ENCODE measurements at places on chromosomes 3 and 15. TPM values are rescaled to one million over a fixed set of nuclear protein-coding genes. Genes with fewer than 3 reads are reported as not detected.

DNA sequence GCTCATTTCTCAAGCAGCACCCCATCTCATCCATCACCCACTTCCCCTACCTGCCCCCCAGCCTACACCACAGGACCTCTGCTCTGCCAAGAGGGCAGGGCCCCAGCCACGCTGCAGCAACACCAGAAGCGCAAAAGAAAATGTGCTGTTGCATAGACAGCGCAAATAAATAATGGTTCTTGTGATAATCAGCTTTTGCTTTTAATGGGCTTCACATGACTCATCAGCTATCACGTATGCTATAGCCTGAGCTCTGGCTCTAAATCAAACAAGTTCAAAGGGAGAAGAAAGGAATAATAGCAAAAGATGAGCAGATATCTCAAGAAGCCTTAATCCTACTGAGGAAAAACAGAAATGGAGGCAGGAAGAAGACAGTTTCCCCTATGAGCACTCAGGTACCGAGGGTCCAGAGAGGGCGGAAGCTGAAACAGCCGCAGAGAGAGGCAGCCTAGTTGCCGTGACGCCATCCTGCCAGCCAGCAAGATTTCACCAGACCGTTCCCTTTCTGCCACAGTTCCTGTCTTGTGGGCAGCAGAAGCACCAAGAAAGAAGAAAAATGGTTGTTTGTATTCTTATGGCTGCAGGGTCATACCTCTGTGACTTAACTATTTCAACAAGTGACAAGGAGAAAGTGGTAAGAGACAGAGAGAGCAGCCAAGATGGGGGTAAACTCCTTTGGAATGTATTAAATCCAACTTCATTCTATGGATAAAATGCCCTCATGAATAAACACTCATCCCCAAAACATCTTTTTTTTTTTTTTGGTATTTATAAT is 22.0 kb downstream of the RAB27A start:
- no peak for DNase-seq

GRCh38 chr3:125072301-125072700 is 16.5 kb upstream of the HEG1 start:
- no peak for DNase-seq

- no peak for DNase-seq
These were observed 161.9 kb downstream of the FNDC3B start for GRCh38 chr3:172201136-172201869.

GRCh38 chr15:41987246-41987924 is 15.0 kb upstream of the EHD4 start:
- DNase-seq = no peak

GRCh38 chr15:67080900-67081431 is 15.6 kb downstream of the SMAD3 start:
- DNase-seq = no peak

DNA sequence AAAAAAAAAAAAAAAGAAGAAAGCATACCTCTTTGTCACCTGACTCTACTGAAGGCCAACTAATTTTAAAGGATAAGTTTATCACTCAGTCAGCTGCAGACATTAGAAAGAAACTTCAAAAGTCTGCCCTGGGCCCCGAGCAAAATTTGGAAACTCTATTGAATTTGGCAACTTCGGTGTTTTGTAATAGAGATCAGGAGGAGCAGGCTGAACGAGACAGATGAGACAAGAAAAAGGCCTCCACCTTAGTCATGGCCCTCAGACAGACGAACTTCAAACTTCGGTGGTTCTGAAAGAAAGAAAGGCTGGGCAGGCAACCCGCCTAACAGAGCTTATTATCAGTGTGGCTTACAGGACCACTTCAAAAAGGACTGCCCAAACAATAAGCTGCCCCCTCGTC is 18.5 kb downstream of the GLDN start:
- no peak for DNase-seq

LSAMP gene
- total RNA-seq = 1.8 TPM

- no peak for DNase-seq
These were observed 27.0 kb upstream of the MUC4 start for GRCh38 chr3:195838714-195839113.

DNA sequence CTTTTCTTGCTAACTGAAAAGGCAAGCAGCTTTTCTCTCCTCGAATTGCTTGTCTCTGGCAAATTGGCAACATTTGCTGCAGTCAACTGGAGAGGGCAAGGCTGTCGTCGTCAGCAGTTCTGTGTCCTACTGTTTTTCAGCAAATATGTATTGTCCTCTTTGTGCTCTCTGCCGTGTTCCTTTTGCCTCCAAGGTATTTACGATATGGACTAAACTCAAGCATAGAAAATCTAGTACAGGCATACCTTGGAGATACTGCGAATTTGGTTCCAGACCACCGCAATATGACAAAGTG is 558 bp upstream of the SLC30A4 start:
- no peak for DNase-seq

DNA sequence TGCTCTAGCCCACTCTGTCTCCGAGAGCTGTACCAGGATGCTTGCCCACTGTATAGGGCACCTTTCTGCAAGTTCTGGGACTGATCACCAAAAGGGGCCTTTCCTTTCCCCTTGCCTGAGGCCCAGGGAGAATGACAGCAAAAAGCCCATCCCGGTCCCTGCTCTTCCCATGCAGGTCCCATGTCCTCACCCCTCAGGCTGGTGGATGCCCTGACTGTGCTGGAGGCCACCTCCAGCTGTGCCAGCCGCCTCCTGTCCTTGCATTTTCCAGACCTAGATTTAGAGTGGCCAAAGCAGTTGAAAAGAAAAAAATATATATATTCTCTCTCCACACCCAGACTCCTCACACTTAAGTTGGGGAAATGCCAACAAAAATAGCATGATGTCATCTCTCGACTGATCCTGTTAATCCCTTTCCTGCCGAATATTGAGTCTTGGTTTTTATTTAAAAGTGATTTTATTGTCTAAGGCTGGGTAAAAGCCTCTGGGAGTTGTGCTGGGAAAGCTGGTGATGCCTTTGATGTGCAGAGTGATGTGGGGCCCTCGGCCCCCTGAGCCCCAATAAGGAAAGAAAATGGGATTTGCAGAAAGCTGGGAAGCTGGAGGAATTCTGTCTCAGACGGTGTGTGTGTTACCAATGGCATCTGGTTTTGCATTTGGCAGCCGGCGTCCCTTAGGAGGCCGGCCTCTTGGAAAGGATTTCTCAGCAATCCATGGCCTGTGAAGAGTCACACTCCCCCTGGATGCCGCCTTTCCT is 29.3 kb upstream of the TPM1 start:
- no peak for DNase-seq

- no peak for DNase-seq
These were observed 8.6 kb upstream of the CHAC1 start for GRCh38 chr15:40944510-40945296.

C3orf22 gene
- total RNA-seq = not detected

- no peak for DNase-seq
These were observed 651.2 kb upstream of the KCNMB2 start for GRCh38 chr3:177885063-177885462.

CGNL1 gene
- 7.1 TPM for total RNA-seq

DNA sequence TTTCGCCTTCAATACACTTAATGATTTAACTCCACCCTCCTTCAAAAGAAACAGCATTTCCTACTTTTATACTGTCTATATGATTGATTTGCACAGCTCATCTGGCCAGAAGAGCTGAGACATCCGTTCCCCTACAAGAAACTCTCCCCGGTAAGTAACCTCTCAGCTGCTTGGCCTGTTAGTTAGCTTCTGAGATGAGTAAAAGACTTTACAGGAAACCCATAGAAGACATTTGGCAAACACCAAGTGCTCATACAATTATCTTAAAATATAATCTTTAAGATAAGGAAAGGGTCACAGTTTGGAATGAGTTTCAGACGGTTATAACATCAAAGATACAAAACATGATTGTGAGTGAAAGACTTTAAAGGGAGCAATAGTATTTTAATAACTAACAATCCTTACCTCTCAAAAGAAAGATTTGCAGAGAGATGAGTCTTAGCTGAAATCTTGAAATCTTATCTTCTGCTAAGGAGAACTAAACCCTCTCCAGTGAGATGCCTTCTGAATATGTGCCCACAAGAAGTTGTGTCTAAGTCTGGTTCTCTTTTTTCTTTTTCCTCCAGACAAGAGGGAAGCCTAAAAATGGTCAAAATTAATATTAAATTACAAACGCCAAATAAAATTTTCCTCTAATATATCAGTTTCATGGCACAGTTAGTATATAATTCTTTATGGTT is at the start of gene CCR5:
TSS of gene CCR5 (plus strand) at position 108 of the 680 bp plus-strand sequence. CDS start 1,957 bp downstream, outside the sequence.
- no peak for DNase-seq

- DNase-seq = no peak
These were observed at the start of gene CHRM5 for GRCh38 chr15:33968224-33968623. Gene CHRM5, plus strand, starts transcription at chr15:33968497. Its CDS starts 94,221 bp downstream, at chr15:34062718.

GRCh38 chr15:85302271-85302670 is 78.1 kb upstream of the AKAP13 start:
- no peak for DNase-seq

GRCh38 chr3:105767776-105768175 is 101.0 kb downstream of the CBLB start:
- no peak for DNase-seq

DNA sequence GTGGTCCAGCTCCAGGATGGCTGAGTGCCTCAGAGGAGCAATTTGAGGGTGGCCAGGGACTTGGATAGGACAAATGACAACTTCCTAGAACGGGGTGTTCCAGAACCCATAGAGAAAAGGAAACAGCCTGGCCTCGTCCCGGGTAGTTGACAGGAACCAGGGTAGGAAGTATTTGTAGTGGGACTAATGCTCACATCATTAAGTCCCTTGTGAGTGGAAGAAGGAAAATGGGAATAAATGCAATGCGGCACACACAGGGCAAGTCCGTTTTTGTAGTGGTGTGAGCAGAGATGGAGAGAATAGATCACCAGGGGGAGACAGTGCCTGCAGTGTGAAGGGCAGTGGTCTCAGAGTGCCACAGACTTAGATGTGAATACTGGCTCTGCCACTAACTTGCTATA is 19.6 kb downstream of the TIMP4 start:
- DNase-seq = no peak

DNA sequence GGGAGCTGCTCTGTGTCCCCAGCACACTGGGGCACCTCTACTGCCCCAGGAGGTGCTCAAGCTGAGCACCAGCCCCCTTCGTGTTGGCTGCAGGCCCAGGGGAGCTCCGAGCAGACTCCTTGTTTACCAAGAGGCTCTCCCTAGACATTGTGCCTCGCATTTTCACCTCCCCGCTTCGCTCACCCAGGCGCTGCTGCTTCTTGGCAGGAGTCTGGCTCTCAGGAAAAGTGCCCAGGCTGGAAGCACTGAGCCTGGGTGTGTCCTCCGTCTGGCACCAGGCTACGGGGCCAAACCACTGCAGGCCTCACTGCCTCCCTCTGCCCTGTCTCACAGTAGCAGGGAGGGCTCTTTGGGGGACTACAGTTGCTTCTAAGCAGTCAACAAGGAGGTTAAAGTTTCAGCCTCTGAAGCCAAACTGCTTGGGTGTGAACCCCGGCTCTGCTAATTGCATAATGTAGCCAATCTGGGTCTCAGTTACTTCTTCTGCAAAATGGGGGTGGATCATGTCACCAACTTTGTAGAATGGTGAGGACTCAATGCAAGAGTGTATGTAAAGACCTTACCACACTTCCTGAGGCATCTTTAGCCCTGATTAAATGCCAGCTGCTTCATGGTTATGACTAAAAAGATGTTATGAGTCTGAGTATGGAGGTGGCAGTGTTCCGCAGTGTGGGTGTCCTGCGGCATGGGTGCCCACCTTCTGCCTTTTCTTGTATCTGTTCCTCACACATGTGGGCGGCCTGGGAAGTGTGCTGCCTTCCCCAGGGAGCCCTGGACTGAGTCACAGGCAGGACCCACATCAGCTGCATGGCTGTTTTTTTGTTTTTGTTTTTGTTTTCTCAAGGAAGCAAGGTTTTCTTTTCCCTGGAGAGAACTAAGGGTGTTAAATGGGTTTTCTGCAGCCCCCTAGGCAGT is 88.9 kb downstream of the CLSTN2 start:
- DNase-seq = no peak

DNA sequence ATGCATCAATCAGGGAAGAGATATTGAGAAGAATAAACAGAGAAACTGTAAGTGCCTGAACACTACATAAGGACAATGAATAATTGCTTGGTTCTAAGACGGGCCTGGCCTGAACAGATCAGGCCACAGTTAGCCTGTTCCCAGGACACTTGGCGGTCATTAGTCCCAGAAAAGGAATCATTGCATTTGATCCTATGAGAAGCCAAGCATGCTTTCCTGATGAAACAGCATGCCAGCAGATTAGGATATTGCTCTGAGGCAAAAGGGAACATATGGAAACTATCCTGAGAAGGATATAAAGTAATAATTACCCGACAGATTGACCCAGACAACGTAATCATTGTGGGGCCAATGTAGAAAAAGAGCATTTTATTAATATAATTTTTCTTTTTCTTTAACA is 51.9 kb downstream of the STRIT1 start:
- DNase-seq = no peak

- no peak for DNase-seq
These were observed 289.7 kb upstream of the MCTP2 start for GRCh38 chr15:93941697-93942096.

HHATL gene
- total RNA-seq = not detected

ASB14 gene
- not detected for total RNA-seq

GRCh38 chr3:128572013-128572412 is 78.6 kb downstream of the RPN1 start:
- no peak for DNase-seq

MCTP2 gene
- 4.5 TPM for total RNA-seq

- DNase-seq = no peak
These were observed 23.4 kb downstream of the NCBP2 start for GRCh38 chr3:196918968-196919367.

ATP8B4 gene
- not detected for total RNA-seq

DUOXA1 gene
- 0.82 TPM for total RNA-seq

DNA sequence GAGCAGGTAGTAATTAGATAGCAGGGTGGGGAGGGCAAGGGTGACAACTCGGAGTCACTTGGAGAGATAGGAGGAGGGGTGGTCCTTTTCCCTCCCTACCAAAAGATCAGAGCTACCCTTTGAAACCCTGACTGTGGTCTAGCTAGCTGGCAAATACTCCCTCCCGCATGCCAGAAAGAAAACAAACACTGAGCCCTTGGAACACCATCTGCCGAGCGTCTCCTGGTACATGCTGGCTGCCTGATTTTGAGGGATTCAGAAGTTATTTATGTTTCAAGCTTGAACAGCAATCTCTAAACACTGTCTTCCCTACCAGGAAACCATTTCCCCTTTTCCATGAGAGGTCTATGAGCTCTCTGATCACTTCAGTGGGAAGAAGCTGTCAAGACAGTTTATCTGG is 291.6 kb upstream of the CFAP20DC start:
- DNase-seq = no peak

IL17RB gene
- total RNA-seq = 0.22 TPM

- DNase-seq = no peak
These were observed 602.3 kb upstream of the SUCLG2 start for GRCh38 chr3:68256635-68257223.

PODXL2 gene
- 10.8 TPM for total RNA-seq

Measured in chondrocyte (in vitro differentiated cells).